EH (cell line): ENCODE measurements at places on chromosomes 16 and 17.

- DNase-seq, result peak; percentile 59
Measured at GRCh38 chr16:2090777-2091546, 43.2 kb downstream of the TSC2 start.

DNA sequence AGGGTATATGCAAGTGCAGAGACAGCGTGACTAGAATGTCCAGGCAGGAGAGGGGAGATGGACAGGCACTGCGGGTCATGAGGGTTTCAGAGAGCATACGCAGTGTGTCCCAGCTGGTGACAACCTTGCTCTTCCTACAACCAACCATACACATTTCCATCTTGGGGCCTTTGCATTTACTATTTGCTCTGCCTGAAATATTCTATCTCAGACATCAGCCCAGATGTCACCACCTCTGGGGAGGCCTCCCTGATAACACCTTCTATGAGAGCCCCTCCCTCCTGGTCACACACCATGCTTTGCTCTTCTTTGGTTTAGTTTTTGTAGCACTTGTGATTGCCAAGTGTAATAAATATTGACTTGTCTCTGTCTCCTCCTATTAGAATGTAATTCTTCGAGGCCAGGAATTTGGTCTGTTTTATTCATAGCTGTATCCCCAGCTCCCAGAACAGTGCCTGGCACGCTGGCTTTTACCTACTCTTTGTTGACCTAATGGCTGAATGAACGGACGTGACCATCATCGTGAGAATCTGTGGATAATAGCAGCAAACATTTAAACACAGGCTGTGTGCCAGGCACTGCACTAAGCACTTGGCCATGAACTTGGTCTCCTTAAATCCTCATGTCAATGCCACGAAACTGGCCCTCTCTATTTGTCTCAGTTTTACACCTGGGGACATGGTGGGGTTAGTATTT is 51.9 kb downstream of the PLCG2 start:
- DNase-seq, result no peak

- no peak for DNase-seq
Measured at GRCh38 chr17:9218064-9218635, 196.8 kb downstream of the NTN1 start.

DNA sequence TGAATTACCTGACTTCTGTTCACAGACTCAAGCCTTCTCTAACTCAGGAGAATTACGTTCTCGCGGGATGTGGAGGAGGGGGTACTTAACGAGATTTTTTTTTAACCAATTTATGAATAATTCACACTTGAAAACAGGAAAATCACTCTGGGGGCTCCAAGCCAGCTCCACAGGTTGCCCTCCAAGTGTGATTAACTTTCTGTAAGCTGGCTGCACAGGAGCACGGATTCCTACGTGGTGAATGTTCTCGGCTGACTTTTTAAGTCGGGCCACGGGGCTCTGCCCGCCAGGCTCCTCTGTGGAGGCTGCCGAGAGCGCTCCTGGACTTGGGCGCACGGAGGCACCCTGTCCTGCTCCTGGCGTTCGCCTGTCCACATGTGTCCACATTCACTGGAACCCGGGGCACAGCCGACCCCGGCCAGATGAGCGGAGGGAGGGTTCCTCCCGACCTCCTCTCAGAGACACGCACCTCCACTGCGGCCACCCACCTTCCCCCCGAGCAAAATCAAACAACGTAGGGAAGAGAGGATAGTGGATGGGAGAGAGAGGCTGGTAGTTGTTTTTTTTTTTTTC is 147.1 kb upstream of the CHMP6 start:
- no peak for DNase-seq

DNA sequence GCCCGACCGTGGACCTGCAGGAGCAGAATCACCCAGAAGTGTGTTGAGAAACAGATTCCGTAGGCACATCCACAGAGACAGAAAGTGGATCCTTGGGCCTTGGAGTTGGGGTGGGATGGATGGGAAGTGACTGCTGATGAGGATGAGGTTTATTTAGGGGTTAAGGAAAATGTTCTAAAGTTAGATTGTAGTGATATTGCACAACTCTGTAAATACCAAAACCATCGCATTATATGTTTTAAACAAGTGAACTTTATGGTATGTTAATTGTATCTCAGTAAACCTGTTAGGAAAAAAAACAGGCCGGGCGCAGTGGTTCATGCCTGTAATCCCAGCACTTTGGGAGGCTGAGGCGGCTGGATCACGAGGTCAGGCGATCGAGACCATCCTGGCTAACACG is 3.6 kb downstream of the ENDOV start:
- DNase-seq, result no peak

- no peak for DNase-seq
Measured at GRCh38 chr17:15257796-15258512, 7.2 kb downstream of the PMP22 start.

GRCh38 chr16:23866621-23867020 is 30.8 kb downstream of the PRKCB start:
- DNase-seq, result no peak

- peak; percentile 37 for DNase-seq
Measured at GRCh38 chr17:57574040-57574513, 171.0 kb downstream of the CCDC182 start.

DNA sequence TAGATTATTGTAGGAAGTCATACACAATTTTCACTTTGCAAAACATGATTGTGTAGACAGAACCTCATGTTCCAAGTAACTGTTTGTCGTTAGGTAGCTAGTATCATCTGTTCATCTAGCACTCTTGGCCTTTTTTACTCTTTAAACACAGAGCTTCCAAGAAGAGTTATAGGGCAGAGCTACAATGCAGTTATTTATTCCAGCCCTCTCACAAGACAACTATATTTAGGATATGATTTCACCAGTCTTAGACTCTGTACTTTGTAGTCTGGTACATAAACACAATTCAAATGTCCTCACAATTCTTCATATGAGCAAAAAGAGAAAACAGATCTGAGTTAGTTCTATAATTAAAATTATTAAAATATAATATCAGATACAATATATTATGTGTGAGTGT is 37.9 kb downstream of the KCNJ2 start:
- DNase-seq, result no peak

DNA sequence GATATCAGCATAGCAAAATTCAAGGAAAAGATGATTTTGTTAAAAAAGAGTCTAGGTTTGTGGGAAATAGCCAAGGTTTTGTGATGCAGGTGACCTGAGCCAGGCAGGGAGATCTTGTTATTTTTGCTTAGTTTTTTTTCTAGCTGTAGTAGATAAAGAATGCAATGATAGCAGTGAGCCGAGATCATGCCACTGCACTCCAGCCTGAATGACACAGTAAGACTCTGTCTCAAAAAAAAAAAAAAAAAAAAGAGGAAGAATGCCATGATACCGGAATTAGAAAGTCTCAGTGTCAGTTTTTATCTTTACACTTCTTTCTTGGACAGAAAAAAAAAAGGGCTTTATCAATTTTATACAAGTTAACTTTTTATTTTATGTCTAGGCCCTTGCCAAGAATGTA is 27.5 kb downstream of the TMEM238L start:
- DNase-seq, result no peak

DNA sequence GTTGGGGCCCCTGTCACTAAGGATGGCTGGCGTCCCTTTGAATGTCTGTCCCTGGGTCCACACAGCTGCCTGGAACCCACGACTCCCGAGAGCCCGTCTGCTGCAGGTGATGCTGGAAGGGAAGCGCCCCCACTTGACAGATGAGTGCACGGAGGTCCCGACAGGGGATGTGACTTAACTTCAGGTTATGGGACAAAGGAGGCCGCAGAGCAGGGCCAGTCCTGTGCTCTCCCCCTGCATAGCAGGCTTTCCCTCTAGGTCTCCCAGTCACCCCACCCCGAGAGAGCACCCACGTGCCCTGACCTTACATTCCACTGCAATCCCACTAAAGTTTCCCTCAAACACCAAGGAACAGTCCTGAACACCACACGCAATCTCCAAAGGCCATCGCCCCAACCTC is 6.0 kb upstream of the RCVRN start:
- DNase-seq, result no peak

DNA sequence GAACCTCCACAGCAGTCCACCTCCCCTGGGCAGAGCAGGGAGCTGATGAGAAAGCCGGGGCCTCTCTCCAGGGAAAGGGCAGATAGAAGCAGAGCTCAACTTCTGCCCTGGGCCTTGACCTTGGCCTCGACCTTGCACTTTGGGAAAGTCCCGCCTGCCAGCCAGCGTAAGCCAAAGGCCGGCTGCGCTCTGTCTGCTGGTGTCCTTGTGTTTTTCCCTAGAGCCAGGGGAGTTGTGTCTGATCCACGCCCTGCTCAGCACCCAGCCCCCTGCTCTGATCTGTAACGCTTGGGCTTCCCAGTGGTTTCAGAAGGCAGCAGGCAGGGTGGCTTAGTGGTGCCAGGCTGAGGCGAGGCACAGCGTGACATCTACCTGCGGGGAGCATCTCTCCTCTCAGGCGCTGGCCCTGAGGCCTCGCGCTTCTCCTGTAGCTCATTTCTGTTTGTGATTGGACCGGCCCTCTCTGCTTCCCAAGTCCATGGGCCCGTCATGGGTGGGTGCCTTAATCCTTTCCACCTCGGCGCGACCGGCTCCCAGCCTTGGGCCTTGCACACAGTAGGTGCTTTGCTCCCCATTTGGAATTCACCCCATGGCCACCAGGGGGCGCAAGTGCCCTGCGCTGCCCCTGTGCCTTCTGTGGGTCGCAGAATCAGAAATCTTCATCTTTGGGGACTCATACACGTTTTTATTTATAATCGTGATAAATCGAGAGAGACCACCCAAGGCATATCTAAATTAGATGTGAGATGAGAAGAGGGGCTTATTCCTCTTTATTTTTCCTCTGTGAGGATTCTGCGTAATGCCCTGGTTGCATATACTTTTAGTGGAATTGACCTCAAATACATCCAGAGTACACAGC is 24.2 kb downstream of the SGSH start:
- DNase-seq, result peak; percentile 26

DNA sequence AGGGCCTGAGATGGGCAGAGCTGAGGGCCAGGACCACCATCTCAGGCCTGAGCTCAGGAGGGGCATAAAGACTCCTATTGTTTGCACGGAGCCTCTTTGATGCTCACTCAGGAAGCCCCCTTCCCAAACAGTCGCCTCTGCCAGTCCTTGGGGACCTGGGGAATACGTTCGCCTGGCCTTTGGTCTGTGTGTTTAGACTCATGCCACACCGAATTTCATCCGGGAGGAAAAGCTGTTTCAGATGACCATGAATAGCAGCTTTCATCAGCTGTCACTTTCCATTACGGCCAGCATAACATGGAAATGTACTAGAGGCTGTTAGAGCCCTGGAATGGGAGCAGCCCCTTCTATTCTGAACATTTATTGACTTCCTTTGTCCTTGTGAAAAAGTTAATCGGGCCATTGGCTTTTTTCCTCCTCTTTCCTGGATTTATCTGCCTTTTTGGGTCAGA is 139.0 kb downstream of the HS3ST3A1 start:
- DNase-seq, result no peak

- DNase-seq, result peak; percentile 19
Measured at GRCh38 chr16:81318711-81319110, 3.9 kb downstream of the GAN start.

- DNase-seq, result peak; percentile 51
Measured at GRCh38 chr17:78957128-78957527, 22.6 kb downstream of the LGALS3BP start.

DNA sequence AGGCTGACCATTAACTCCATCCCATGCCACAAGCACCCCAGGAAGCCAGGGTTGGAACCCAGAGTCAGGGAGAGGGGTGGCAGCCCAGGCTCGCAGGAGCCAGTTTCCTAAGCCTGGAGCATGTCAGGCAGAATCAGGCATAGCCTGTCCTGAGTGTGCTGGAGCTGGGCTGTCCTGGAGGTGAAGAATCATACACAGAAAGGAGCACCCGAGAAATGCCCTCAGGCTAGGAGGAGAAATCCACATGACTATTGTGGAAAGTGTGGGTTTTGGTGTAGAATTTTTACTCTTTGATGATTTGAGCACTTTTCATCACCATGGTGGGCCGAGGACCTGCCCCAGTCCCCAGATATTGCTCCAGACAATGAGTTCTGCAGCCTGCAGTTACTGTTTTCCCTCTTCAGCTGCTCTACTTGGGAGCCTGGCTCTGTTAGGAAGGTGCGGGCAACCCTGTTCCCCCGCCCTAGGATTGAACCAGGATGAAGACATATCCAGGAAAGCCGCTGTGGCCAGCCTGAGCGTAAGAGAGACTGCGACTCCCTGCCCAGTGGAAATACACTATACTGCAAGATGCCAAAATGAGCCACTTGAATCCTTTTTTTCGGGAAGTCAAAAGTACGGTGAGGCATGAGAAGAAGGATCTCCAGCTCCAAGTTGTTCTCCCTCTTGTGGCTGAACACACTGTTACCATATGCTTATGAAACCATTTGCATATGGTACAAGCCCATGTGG is 29.0 kb upstream of the HEATR6 start:
- peak; percentile 58 for DNase-seq

DNA sequence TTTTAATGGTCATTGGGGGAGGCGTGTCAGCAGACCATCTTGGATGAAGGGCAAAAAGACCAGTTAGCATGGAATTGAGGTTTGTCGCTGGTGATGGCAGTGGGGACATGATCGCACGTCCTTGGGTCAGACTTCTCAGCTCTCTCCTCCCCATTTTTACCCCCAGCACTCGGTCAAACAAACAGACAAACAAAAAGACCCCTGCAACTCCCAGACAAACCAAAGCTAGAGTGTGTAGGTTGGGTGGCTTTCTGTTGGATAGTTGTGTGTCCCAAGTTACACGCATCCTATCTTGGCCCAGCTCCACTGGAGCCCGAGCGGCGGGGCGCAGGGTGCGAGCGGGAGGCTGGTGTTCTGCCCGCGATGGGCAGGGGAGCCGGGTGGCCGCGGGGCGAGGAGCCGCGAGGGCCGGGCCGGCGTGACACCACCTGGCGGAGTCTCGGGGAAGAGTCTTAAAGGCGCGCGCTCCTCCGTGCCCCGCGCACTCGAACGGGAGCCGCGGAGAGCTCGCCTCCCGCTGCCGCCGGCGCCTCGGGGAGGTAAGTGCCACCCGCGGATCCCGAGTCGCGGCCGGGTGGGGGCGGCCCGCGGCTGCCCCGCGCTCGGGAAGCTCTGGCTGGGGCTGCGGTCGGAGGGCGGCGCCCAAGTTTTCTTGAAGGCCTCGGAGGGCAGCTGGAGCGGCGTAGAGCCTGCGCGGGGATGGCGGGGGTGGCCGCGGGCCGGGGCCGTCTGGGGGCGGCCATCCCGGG is 18.5 kb upstream of the NTN1 start:
- DNase-seq, result no peak

- no peak for DNase-seq
Measured at GRCh38 chr17:69164206-69164605, 22.5 kb upstream of the ABCA6 start.

DNA sequence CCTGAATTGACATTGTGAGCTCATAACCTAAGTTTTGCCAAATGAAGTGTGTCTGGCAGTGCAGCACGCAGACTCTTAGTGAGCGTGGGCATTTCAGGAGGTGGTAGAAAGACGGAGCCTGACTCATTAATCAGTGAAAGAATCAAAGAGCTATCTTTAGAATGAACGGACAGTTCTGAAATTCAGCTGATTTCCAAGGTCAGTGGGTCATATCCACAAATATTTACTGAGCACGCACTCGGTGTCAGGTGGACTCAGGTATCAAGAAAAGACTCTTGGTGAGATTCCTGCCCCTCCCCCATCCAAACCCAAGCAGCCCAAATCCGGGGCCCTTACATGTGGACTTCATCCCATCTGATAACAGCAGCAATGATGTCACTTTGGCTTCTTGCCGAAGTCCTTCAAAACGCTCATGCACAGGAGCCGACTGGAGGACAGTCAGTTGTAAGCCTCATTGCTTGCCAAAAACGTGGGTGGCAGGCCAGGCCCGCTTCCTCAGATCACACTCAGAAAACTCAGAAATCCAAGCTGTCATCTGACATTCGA is 185.8 kb downstream of the HS3ST3A1 start:
- peak; percentile 89 for DNase-seq
